ENCODE measurements at places on chromosomes 6 and 20. TPM values are rescaled to one million over a fixed set of nuclear protein-coding genes. Genes with fewer than 3 reads are reported as not detected.

The SUMO4 gene
- total RNA-seq: 7.8 TPM

DNA sequence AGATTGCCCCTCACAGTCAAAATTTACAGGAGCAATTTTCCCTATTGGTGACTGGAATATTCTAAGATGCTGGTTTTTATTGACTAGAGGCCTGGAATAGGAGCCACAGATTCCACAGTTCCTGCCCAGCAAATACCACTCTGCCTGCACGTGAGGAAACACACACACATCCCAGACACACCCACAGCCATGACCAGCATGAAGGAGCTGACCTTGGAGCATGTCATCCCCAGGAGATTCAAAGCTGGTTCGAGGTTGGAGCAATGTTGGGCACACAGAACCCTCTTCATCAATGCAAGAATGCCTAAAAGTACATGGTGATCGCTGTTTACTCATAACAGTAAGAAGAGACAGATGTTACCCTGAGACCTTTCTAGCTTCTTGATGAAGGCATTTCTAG lies 244.6 kb upstream of the FOXQ1 start:
- no peak for DNase-seq

GRCh38 chr20:5654557-5654956 lies 95.6 kb upstream of the SHLD1 start:
- no peak for DNase-seq

DNA sequence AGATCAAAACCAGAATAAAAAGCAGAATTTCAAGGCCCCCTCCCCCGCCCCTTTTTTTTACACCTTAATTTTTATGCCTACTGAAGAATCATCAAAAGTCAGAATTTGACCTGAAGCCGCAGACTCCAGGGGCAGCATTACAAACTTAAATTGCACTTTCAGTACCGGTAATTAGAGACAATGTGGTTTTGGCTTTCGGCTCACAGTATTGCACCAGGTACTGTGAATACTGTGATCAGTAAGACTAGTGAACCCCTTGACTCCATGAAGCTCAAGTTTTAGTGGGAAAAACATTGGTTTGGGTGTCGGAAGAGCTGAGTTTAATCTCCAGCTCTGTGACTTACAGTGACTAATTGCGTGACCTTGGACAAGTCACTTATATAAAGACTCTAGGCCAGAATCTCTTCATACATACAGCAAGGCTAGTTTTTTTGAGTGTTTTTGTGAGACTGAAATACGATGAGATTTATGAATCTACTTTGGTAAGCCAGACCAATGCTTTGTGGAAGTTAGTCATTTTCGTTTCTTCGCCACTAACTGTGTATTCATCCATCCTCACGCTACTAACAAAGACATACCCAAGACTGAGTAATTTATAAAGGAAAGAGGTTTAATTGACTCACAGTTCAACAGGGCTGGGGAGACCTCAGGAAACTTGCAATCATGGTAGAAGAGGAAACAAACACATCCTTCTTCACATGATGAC lies 114.7 kb downstream of the SASH1 start:
- DNase-seq: no peak

GRCh38 chr6:158332237-158332636 lies 20.0 kb downstream of the TULP4 start:
- DNase-seq: no peak

The TOX2 gene
- total RNA-seq: 2.4 TPM
